Stimulated activated CD8-positive, alpha-beta memory T cell treated with anti-CD3 and anti-CD28 coated beads, Interleukin-4, amount 100 ng/mL, for 24 hours (primary cell): ENCODE measurements at places on chromosomes 16 and 17.

- DNase-seq, result no peak
These were observed 157.9 kb downstream of the PITPNC1 start for GRCh38 chr17:67534941-67535340.

GRCh38 chr16:82010649-82011048, 621 bp downstream of the SDR42E1 start:
- no peak for DNase-seq

GRCh38 chr17:19805006-19805405, 56.9 kb upstream of the ALDH3A1 start:
- no peak for DNase-seq

DNA sequence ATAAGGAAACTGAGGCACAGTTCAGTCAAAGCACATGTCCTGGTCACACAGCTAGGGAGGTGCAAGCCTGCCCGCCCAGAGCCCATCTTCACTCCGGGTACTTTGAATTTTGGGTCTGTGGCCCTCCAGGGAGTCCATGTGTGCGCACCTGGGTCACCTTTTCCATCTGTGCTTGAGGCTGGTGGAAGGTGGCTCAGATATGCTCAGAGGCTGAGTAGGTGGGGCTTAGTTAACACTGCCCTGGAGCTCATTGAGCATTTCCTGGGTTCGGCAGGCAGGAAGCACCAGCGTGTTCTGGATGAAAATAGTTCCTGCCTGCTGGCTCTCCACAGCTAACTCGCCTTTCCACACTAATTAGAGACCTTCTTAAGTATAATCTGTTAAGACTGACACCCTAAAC, 19.2 kb downstream of the FAM234A start:
- no peak for DNase-seq

DNA sequence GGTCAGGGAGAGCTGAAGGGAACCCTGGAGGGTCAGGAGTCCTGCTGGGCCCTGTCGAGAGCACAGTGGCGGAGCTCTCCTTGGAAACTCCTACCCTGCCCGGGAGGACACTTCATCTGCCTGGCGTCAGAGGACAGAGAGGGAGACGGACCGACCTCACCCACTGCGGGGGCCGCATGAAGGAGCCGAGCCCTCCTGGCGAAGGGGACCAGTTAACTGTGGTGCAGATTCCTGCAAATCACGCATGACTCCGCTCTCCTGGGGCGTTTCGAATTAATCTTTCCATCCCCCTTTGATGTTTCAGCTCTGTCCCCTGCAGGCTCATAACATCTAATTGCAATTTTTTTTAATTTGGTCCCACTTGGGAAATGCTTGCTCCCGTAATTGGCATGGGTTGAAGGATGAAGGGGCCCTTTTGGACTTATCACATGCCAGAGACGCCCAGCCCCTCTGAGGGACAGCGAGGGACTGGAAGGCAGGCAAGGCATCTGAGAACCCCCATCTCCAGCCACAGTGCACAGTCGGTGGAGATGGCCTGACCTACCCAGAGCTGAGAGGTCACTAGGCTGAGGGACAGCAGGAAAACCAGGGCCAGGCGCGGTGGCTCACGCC, 26.5 kb downstream of the RPH3AL start:
- no peak for DNase-seq

GRCh38 chr16:82033683-82034300, 1.3 kb upstream of the HSD17B2 start:
- no peak for DNase-seq

DNA sequence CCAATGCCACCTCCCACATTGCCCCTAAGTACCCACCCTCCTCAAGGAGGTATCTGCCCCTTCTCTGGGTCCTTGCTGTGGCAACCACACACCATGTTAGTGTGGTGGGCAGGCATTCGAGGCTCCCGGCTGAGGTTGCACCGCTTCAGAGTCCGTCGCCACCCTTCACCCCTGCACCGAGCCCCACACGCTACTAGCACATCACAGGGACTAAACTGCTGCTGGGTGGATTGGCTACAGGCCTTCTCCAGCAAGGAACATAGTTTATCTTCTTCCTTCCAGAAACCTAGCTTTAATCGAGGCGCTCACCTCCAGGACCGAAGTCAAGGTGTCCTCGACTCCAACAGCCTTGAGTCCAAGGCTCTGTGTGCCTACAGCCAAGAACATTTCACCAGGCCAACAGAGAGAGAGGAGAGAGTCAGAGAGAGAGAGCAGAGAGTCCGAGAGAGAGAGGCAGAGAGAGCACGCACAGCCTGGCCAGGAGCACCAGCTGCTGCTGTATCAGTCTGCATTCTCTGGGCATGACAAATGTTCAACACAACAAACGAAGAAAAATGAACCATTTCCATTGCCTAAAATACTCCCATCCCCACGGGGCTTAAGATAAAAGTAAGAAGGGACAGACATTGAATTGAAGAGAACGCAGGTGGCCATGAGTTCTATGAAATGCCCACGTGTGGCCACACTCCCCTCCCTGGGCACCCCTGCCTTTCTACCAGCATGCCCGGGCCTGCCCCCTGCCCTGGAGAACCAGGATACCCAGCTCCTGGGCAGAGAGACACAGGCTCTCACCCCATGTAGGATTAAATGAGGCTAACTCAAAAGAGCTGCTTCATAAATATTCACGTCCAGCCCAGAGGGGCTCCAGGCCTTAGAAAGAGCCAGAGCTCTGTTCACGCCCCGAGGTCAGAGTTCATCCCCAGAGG, 94.9 kb downstream of the RBFOX3 start:
- no peak for DNase-seq

- no peak for DNase-seq
These were observed 237.5 kb upstream of the PMFBP1 start for GRCh38 chr16:72409423-72409822.

DNA sequence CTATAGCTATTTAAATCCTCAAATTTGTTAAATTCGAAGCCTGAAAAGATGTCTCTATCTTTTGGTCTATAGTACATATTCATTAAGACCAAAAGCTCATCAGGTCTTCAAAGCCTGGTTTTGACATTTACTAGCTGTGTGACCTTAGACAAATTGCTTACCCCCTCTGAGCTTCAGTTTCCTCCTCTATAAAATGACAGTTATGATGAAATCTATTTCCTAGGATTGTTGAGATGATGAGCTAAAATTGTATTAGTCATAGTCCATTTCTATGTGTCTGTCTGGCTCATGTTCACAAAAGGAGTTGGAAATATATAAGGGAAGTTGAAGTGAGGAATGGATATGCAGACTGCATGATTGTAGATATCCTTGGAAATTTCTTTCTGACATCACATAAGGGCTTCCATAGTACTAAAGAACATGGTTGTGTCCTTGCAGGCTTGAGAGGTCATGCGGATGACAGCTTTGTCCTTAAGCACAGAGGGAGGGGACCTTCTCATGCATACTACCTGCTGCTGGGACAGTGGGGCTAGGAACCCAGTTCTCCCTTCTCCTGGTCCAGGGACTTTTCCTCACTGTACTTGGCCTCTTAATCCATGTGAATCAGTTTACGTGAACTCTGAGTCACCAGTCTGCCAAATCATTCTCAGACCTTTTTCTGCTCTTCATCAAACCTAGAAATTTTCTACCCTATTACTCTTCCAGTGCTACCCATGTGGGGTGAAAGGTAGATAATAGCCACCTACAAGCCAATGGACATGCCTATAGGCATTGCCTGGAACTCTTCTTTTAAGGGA, 487.5 kb upstream of the SALL1 start:
- DNase-seq, result no peak

- DNase-seq, result no peak
These were observed 146.0 kb upstream of the RCVRN start for GRCh38 chr17:10051112-10051511.

- no peak for DNase-seq
These were observed 22.1 kb downstream of the EMP2 start for GRCh38 chr16:10558305-10558704.

- no peak for DNase-seq
These were observed 26.4 kb downstream of the B9D1 start for GRCh38 chr17:19335951-19336631.

DNA sequence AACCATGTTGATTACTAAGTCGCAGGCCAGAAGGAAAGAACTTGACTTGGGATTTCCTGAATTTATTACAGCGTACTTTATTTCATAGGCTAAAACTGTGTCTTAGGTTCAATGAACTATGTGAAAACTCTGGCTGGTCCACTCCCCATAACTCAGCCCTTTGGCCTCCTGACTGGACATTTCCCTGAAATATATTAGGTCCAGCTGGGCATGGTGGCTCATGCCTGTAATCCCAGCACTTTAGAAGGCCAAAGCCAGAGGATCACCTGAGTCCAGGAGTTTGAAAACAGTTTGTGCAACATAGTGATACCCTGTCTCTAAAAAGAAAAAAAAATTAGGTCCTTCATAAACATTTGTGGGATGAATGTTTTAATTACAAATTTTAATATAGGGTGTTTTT, 97.0 kb downstream of the CYLD start:
- DNase-seq, result no peak

DNA sequence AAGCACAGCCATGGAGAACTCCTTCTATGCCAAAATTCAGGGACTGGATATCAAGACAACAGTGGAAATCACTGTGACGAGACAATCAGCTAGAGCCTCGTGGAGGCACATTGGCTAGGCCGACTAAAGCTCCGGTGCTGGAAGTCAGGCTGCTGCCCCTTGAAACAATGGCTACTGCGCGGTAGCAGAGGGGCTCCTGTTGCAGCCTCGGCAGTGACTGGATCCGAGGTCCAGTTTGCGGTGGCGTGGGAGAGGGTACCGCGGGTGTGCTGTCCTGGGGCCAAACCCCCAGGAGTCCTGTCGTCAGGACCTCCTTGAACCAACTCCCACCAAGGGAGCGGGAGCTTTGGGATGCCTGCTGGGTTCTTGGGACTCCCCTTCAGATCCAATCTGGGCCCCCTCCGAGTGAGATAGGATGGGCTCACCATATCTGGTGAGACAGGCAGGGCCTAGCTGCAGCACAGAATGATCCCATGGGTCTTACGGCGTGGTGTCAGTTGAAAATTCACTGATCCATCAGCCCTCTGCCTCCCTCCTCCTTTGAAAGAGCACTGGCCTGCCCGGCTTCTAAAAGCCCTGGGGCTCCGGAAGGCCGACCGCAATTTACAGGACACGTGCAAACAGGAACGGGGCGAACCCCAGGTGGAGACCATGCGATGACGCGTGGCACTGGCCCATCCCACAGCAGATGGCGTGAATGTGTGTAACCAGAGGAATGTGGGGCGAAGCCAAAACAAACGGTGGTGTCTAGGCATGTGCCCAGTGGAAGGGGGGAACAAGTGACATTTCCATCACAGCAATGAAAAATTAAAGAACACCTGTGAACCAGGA, 15.8 kb upstream of the KCNJ18 start:
- DNase-seq, result no peak

DNA sequence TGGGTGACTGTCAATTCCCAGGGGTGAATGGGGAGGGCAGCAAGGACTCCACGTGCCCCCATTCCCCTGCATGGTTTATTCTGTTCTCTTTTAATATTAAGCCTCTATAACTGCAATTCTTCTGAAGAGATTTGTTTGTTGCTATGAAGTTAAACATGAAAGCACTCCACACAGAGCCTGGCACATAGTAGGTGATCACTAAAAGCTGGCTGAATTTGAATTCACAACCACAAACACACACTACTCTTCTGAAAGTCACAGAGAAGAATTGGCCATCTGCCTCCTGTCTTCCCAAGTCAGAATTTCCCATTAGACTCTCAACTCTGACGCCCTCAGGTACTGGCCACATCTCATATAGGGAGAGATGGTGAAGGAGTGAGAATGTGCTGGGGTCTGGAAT, 55.5 kb downstream of the COG7 start:
- no peak for DNase-seq

DNA sequence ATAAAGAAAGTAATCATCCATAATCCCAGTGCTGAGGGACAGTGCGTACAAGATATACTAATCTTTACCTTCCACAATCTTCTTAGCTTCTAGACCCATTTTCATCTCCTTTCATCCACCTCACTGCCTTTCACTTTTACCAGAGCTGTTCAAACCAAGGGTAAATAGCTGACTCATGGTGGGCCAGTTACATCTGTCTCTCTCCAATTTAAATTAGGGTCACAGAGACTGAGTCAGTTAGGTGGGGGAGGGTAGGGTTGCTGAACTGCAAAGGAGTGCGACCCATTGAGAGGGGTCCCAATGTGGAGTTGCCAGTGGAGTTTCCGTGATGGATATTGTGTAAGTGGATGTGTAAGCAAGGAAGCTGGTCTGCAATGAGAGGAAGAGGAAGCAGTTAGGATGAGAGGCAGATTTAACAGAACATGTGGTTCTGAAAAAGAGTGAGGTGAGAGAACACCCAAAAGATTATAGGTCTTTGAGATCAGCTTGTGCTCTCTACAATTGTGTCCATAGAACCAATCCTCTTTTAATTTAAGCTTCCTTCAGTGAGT, 83.5 kb downstream of the GP2 start:
- no peak for DNase-seq

GRCh38 chr17:2054262-2054511, 716 bp upstream of the HIC1 start:
- DNase-seq, result no peak

DNA sequence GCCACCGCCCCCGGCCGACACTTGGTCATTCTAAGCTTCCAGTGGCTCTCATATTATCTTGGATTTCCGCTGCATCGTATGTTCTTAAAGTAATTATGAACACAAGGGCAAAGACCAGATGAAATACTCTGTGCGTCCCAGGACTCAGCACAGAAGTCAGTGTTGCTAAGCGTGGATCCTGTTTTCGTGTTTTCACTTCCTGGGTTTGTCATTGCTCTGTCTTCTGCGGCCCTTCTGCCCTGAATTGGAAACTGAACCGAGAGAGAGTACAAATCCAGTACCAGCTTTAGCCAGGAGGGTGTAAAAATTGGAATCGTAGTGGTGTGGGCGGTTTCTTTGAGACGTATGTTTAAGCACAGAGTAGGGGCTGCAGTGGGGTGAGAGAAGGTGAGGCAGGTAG, 32.7 kb downstream of the DBNDD1 start:
- no peak for DNase-seq

- DNase-seq, result peak; percentile 46
These were observed 18.8 kb upstream of the ASGR2 start for GRCh38 chr17:7133424-7133823.

- DNase-seq, result peak; percentile 49
These were observed 39.1 kb downstream of the CDRT15 start for GRCh38 chr17:14197586-14197985.

DNA sequence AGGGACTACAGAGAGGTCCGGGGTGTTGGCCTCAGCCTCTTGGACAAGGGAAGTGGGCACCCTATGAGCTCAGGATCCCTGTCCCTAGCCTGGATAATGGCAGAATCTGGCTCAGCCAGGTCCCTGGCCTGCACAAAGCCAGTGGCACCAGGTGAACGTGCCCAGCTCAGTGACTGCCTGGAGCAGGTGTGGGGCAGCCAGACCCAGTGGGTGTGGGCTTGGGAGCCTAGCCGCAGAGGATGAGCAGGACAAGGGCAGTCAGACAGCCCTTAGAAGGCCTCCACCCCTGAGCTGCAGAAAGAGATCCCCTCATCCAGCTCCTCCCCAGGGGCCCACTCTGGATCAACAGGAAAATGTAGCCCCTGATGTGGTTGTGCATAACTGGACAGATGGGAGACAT, 585.3 kb downstream of the KCNJ18 start:
- DNase-seq, result no peak
